Fibroblast of villous mesenchyme (primary cell): ENCODE measurements at places on chromosomes 3 and 15.

GRCh38 chr3:187741403-187742350, 3.6 kb downstream of the BCL6 start:
- peak; percentile 89 for DNase-seq

DNA sequence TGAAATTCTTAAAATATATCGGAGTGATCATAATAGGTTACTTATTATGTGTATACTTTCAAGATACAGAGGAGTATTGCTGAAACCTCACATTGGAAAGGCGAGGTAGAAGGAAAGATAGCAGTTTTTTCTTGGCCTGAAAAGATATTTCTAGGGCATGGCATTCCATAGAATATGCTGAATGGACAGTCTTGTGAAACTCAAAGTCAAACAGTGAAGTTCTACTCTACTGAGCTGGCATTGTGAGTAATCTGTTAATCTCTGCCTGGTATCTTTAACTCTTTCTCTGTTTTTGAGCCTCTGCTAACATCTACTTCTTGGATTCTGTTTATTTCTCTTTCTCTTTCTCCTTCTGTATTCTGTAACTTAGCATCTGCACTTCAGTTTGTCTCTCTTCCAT, 176.3 kb upstream of the ZBTB20 start:
- no peak for DNase-seq

- no peak for DNase-seq
Measured at GRCh38 chr15:85891470-85891869, 96.7 kb upstream of the KLHL25 start.

- no peak for DNase-seq
Measured at GRCh38 chr3:106877627-106878026, 499.6 kb upstream of the CCDC54 start.

DNA sequence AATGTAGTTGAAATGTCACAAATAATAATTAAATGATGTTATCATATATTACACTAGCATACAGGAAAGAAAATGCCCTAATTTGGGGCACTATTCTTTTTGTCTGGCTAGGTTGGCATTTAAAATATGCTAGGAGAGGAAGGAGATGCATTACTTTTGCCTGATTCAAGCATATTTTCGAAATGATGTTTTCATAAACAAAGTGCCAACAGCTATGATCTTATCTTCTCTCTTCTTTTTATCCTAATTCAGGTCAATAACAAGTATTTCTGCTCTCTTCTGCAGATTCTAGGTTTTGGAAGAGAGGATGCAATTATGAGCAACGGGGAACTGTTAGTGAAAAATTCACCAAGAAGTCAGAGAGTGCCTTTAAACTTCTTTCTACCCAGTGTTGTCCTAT, 55.8 kb upstream of the NR2F2 start:
- DNase-seq = no peak

- peak; percentile 39 for DNase-seq
Measured at GRCh38 chr3:188944108-188944507, 227.7 kb upstream of the TPRG1 start.

DNA sequence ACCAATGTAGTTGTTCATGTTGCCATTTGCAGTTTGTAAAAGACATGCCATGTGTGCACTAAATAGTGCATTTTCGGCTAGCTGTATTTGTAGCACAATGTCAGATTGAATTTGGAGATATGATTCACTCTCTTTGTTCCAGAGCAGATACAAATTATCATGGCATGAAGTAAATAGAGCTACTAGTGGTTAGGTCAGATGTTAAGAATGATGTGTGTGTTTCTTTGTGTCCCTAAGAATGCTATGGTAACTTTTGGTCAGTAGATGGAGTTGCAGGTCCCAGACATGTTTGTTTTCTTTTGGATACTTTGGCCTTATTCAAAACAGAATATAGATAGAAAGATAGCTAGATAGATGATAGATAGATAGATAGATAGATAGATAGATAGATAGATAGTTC, 595.8 kb downstream of the NLGN1 start:
- DNase-seq = peak; percentile 42

DNA sequence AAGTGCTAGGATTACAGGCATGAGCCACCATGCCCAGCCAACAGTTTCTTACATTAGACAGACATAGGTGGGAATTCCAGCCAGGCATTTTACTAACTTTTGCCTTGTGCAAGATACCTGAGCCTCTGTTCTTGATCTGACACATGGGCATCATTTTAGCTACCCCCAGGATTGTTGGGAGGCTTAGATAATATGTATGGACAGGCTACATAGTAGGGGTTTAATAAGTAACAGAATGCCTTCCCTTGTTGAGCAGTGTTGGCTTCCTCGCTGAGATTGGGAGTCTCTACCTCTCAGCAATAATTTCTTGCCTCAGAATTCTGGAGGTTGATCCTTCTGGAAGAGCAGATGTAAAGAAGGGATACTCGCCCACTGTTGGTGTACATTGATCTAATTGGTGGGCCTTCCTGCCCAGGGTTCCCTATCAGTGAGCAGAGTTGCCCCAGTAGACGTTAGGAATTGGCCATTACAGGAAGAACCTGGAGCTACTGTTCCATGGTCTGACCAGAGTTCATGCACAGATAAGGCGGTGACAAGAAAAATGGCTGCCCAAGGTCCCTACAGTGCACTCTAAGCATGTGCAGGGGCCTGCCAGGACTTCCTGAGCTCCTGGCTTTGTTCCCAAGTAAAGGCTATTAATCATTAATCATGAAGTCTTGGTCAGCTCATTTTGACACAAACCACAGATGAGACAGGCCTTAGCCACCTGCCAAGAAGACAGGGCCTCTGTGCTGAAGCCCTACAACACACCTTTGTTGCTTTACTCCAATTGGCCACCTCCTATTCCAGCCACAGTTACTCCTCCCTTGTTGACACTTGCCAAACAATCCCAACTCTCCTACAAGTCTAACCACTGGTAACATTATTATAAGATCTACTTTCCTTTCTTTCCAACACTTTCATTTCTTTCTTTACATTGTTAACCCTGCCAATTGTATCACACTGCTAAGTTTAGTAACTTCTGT, 5.0 kb upstream of the IL17RE start:
- peak; percentile 17 for DNase-seq

DNA sequence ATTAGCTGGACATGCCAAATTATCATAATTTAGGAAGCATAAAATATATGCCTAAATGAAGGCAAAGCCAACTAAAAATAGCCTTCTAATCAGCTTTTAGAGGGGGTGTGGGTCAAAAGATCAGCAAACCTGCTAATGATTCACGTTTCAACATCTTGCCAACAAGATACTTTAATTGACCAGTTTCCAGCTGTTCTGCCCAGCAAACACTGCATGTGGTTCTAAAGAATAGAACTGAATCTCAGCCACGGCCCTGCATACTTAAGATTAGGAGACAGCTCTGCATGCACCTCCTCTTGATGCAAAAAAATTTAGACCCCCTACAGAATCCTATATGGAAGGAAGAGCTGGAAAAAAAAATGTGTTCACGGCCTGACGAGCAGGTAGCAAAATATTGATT, 500.5 kb downstream of the TBL1XR1 start:
- no peak for DNase-seq

- DNase-seq = peak; percentile 96
Measured at GRCh38 chr15:33126559-33127290, 67.8 kb downstream of the FMN1 start.

- DNase-seq = no peak
Measured at GRCh38 chr15:28114721-28115622, 15.9 kb upstream of the OCA2 start.

GRCh38 chr3:160735826-160736225, 20.2 kb upstream of the PPM1L start:
- DNase-seq = no peak

DNA sequence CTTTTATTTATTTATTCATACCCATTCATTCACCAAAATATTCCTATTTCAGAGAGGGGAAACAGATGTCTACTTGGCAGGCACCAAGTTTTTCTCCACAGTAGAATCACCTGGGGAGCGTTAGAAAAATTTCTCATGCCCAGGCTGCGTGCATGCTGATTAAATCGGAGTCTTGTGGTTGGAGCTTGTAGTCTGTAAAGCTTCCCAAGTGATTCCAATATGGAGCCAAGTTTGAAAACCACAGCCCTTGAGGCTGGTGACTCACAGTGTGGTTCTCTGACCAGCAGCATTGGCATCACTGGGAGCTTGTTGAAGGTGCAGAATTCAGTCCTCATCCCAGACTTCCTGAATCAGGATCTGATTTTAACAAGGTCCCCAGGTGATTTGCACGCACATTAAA, 49.7 kb downstream of the PDHB start:
- peak; percentile 98 for DNase-seq

DNA sequence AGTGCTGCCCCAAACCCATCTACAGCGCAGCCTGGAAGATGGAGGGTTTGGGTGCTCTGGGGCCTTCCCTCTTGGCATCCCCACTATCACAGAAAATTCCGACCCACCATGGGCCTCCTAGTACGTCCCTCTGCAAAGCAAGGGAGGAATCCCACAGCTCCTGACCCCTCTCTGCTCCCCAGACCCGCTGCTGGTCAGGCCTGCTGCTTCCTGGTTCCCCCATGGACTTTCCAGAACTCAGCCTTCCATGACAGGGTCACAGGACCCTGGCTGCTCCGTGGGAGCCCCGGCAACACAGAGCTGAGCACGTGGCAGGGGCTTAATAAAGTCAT, 3.1 kb upstream of the LOXL1 start:
- no peak for DNase-seq

GRCh38 chr3:78974181-78974790, 793.5 kb downstream of the ROBO1 start:
- DNase-seq = no peak

- no peak for DNase-seq
Measured at GRCh38 chr3:138047596-138048158, 37.7 kb downstream of the CLDN18 start.

DNA sequence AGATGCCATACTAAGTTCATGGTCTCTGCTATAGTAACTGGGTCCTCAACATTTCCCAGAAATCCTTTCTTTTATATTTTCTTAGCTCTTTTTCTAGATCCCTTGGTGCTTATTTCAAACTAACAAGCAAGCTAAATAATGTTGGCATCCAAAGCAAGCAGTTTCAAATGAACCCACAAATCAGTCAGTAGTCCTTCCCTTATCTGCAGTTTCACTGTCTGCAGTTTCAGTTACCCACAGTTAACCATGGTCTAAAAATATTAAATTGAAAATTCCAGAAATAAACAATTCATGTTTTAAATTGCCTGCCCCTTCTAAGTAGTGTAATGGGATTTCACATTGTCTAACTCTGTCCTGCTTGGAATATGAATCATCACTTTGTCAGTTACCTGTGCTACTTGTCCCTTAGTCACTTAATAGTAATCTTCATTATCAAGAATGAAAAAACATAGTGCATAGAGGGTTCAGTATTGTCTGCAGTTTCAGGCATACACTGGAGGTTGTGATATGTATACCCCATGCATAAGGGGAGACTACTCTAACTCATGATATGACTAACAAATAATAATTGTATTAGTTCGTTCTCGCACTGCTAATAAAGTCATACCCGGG, 633.7 kb downstream of the MECOM start:
- no peak for DNase-seq

DNA sequence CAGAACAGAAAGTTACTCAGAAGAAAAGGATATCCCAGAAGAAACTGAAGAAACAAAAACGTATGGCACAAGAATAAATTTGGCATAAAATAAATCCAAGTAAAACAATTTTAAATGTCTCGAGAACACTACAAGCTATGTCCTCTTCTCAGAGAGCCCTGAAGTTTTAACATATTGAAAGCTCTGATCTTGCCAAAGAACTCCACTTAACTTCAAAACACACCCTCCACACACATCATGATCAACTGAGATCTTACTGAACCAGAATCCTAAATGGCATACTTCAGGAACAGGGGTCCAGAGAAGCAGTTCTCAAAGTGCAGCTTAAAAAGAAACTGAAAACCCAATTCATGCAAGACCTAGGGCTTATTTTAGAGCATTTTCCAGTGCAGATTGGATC, 194.3 kb downstream of the MAGI1 start:
- DNase-seq = no peak

GRCh38 chr3:160006282-160007163, 17.9 kb downstream of the IL12A start:
- DNase-seq = peak; percentile 79
